ENCODE measurements at places on chromosomes 1 and 21.

- no peak for DNase-seq
Observed at GRCh38 chr1:99992044-99992722, 22.4 kb downstream of the SLC35A3 start.

DNA sequence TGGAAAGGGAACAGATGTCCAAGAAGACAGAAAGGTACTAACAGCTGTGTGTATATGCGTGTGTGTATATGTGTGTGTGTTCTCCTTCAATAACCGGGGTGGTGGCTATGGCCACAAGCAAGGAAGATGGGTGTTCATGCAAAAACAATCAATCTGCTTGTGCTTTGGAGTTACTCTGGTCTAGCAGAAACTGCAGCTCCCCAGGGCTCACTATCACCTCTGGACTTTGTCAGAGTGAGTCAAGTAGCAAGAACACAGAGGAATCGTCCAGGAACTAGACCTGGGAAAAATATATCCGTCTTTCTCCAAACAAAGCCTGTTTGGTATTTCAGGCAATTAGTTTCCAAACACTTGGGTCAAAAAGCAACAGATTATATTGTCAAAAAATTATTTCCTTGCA, 68.6 kb downstream of the GNG12 start:
- no peak for DNase-seq

DNA sequence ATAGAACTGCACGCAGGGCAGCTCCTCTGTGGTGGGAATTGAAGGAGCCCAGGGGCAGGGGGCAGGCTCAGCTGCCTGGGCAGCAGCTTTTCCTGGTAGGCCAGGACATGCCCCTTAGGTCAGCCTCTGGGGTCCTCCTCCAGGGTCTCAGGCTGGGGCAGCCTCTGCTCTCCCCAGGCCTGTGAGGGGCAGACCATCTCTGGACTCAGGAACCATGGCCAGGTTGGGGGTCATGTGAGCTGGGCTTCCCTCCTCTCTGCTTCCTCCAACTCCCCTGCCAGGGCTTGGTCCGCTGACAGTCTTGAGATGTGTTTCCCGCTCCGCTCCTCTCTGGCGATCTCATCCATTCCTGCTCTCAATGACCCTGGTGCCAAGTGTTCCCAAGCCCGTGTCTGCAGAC, 5.7 kb downstream of the C1orf210 start:
- no peak for DNase-seq

DNA sequence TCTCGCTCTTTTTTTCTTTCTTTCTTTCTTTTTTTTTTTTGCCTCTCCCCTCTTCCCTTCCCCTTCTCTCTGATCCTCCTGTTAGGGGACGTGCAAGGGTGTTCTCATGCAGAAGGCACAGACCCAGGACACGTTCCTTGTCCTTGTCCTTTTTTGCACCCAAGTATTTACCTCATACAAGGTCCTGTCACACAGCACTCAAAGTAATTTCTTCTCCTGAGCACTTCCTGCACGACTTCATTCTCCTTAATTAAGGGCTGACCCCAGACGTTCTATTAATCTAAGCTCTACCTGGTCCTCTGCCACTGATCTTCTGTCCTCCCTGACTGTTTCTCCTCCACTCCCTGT, 424 bp upstream of the PCNX2 start:
- no peak for DNase-seq

DNA sequence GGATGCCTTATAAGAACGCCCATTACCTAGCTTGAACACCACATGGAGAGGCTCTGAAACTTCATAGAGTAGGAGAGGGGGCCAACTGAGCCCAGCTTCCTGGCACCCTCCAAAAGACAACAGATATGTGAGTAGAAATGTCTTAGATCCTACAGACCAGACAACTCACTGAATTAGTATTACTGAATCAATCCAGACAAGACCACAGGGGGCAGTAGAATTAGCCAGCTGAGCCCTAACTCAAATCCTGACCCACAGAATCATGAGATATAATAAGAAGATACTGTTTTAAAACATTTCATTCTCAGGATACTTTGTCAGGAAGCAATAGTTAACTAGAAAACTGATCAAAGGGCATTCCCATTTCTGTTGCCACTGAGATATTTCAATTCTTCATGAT, 45.8 kb upstream of the C1orf21 start:
- no peak for DNase-seq

- peak; percentile 54 for DNase-seq
Observed at GRCh38 chr1:55039342-55040082, at the start of gene PCSK9. PCSK9 (plus strand) TSS chr1:55039548; CDS start chr1:55039838, 290 bp downstream.

GRCh38 chr1:160354388-160354985, 11.3 kb downstream of the NCSTN start:
- DNase-seq, result peak; percentile 8

DNA sequence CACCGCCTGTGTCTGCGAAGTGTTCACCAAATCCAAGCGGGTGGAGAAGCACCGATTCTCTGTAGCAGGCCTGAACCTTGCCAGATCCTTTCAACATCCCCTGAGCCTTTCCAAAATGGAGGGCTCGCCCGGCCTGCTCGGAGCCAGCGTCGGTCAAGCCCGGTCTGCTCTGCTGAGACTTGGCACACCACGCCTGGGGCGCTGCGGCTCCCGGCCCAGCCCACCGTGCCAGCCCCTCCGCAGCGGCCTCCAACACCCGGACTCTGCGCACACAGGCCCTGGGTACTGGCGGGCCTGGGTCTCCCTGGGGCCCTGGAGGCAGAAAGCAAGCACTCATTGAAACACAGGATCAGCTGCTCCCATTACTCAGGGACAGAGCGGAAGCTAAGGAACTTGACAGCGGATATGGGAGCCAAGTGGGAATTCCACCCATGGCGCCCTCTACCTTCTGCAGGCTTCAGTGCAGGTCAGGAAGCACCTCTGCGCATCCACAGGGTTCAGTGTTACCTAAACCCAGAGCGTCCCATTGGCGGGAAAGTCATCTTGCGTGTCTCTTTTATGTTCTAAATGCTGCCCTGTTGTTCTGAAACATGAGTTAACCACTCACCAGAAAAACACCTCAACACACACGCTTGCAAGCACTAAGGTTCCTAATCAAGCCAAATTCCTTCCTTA, 159.9 kb downstream of the ZBTB18 start:
- no peak for DNase-seq

GRCh38 chr1:172176206-172176605, 244.3 kb upstream of the C1orf105 start:
- DNase-seq, result no peak

DNA sequence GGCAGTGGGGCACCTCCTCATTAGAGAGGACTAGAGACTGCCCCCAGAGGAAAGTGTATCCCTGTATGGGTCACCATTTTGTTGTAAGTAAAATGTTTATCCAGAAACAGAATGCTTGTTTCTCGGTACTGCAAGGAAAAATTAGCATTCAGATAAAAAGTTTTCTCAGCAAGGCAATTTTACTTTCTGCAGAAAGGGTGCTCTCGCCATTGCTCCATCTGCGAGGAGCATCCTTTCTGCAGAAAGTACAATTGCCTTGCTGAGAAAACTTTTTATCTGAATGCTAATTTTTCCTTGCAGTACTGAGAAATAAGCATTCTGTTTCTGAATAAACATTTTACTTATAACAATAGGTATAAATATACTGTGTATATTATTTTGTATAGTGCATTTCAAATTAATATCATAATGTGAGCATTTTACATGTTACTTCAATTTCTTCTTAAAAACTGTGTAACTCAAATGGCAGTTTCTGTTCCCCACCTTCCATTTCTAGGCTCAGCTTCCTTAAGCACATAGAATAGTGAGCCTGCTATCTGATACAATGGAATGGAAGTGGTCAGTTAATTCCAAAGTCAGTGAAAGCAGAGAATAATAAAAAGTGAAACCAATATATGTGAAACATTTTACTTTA, 76.5 kb upstream of the DESI2 start:
- DNase-seq, result no peak

GRCh38 chr1:235067396-235068157, 61.1 kb downstream of the TOMM20 start:
- DNase-seq, result peak; percentile 65

GRCh38 chr21:17779496-17779895, 39.7 kb downstream of the C21orf91 start:
- DNase-seq, result no peak

DNA sequence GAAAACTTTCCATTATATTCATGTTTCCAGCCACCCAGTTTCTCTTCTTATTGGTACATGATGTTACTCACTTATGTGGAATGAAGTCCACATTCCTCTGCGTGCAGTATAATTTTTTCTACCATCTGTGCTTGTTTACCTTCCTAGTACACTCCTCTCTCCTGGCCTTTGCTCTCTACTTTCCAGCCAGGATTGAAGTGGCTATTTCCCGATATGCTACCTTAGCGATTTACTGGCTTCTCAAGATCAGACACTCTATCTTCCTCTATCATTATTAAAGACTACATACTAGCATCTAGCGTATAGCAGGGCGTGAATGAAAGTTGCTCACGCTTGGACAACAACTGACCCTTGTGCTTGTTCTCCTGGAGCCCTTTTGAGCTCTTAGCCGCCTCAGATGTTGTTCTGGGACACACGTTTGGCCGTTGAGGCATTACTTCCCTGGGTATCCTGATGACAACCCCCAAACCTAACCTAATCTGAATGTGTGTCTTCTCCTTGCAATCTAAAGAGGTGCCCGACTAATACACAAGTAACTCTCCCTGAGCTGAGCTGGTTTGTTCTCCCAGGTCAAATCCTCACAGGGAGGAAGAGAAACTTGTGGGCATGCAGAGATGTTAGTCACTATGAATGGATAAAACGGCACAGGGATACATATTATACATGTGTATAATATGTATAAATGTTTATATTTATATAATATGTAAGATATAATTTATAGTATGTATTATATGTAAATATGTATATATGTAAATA, 13.4 kb upstream of the MTARC2 start:
- no peak for DNase-seq

DNA sequence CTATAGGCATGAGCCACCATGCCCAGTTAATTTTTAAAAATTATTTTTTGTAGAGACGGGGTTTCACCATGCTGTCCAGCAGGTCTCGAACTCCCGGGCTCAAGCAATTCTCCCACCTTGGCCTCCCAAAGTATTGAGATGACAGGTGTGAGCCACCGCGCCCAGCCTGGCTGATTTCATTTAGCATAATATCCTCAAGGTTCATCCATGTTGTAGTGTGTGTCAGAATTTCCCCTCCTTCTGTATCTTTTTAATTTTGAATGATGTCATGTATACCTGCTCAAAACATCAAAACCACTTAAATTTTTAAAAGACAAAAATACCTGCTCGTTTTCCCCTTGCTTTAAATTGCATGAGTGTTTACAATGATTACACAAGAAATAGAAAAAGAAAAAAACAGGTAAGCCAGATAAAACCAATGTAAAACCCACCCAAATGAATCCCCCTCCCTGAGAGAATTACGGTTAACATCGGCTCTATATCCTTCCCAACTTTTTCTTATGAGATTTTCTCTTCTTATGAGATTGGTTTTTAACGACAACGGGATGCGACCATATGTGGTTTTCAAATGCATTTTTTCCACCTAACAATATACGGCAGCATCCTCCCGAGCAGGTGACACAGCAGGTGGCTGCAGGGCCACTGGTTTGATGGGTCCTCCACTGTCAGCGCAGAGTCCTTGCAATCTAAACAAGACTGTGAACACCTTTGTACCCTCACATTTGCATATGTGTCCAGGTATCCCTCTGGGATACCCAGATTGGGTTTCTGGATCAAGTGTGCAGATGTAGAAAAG, 22.1 kb downstream of the IFFO2 start:
- DNase-seq, result peak; percentile 35

DNA sequence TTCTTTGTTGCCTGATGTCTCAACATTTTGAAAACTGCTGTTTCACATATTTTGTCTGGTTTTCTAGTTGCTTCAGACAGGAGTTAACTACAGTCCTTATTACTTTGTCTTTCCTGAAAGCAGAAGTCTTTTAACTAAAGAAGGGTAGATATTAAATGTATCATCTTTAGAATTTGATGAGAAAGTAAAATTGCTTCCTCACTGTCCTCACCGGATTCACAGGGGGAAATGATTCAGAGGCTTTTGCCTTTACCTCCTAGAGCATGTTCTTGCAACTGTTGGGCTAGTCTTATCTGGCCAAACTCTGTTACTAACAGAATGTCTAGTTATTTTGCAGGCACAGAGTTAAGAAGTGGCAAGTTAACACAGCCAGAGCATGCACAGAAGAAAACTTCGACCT, 107.2 kb upstream of the VAV3 start:
- DNase-seq, result no peak

GRCh38 chr1:66296370-66296769, 237.6 kb upstream of the SGIP1 start:
- DNase-seq, result no peak

- DNase-seq, result no peak
Observed at GRCh38 chr1:231106347-231106746, 55.5 kb upstream of the TRIM67 start.

GRCh38 chr1:241611063-241611462, 29.1 kb downstream of the CHML start:
- DNase-seq, result peak; percentile 4

- no peak for DNase-seq
Observed at GRCh38 chr1:156081917-156082308, 352 bp downstream of the MEX3A start.

DNA sequence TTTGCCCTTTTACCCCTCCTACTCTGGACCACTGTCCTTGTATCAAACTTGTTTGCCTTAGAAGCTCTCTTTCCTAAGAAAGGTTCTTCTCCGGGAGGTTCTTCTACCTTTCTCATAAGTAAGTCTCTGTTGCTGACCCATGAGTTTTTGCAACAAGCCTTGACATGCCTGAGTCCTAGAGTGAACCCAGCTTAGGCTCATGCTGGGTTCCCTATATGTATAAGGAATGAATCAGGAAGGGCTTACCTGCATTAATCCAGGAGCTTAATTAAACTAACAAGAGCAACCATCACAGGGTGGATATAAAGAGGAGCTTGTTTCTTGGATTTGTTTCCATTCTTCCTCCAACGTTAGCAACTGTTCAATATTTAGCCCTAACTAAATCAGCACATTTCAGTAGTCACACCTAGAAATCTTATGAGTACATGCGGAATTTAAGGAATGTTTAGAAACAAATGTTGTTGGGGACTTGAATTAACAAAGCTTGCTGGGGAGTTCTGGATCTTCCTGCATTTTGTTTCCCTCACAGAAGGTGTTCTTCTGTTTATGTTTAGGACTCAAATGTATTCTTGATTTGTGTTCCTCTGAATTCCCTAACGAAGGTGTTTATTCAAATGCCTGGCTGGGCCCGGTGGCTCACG, 64.3 kb upstream of the RAB3GAP2 start:
- DNase-seq, result no peak

GRCh38 chr1:212621949-212622305, 13.4 kb downstream of the ATF3 start:
- no peak for DNase-seq

GRCh38 chr1:15180189-15180588, 26.6 kb downstream of the TMEM51 start:
- no peak for DNase-seq

- peak; percentile 11 for DNase-seq
Observed at GRCh38 chr1:180248731-180249681, 18.9 kb downstream of the LHX4 start.

DNA sequence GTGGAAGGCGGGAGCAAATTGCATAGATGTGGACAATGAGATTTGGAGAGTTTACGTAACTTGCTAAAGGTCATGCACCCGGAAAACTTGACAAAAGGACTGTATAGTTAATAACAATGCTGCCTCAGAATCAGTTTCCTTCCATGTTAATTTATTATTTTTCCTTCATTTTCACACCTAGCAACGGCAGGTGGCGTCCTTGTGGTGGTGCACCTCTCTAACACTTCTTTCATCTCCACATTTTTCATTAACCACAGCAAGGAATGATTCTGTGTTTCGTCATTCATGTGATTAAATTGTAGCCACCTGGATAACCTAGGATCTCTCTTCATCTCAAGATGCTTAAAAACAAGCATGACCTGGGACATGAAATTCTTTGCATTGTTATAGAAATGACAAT, 2133.0 kb downstream of the NCAM2 start:
- DNase-seq, result peak; percentile 3

- no peak for DNase-seq
Observed at GRCh38 chr1:71228742-71229365, 148.0 kb upstream of the ZRANB2 start.
